ENCODE measurements at places on chromosomes 6 and 20.

GRCh38 chr6:128204616-128205015 is 303.8 kb upstream of the THEMIS start:
- DNase-seq: peak; percentile 53

DNA sequence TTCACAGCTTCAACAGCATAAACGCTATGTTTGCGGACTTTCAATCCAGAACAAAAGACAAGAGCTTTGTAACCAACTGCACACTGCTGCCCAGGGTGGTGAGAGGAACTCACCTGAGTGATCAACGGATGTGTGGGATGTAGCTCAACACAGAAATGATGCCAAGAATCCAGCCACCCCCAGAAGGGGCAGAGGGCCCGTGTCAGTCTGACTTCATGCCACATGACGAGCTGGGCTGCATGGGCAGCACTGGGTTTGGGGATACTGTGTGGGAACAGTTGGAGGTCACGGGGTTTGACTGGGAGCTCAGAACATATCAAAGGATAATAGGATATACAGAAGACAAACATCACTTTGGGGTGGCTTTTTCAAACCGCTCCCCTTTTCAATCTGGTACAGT is 79.4 kb upstream of the TRAF3IP2 start:
- no peak for DNase-seq

DNA sequence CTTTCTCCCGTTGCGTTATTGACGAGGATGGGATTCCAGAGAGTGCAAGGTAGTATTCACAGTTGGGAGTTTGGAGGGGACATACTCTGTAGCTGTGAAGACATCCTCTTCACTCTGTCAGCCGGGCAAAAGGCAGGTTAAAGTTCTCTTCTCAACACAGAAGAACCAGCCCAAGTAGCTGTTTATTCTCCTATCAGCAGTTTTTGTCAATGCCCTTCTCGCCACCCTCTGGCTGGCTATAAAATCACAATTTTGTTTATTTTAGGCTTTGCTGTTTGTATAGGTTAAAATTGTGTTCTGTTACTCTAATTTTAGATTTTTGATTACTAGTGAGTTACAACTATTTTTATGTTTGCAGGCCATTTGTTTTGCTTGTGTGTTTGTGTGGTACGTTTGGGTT is 37.9 kb upstream of the MAS1 start:
- no peak for DNase-seq

DNA sequence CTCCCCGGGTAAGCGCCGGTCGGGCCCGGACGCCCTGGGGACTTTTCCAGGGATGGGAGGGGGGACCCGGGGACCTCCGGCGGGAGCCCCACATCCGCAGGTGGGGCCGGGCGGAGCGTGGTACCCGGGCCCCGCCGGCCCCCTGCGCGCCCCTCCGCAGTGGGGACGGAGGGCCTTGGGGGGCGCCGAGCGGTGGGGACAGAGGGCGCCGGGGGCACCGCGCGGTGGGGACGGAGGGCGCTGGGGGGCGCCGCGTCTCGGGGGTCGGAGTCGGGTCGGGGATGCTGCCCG is 270 bp downstream of the PLEKHG1 start:
- DNase-seq: no peak

GRCh38 chr20:34251619-34252018 is 10.4 kb downstream of the ASIP start:
- no peak for DNase-seq

DNA sequence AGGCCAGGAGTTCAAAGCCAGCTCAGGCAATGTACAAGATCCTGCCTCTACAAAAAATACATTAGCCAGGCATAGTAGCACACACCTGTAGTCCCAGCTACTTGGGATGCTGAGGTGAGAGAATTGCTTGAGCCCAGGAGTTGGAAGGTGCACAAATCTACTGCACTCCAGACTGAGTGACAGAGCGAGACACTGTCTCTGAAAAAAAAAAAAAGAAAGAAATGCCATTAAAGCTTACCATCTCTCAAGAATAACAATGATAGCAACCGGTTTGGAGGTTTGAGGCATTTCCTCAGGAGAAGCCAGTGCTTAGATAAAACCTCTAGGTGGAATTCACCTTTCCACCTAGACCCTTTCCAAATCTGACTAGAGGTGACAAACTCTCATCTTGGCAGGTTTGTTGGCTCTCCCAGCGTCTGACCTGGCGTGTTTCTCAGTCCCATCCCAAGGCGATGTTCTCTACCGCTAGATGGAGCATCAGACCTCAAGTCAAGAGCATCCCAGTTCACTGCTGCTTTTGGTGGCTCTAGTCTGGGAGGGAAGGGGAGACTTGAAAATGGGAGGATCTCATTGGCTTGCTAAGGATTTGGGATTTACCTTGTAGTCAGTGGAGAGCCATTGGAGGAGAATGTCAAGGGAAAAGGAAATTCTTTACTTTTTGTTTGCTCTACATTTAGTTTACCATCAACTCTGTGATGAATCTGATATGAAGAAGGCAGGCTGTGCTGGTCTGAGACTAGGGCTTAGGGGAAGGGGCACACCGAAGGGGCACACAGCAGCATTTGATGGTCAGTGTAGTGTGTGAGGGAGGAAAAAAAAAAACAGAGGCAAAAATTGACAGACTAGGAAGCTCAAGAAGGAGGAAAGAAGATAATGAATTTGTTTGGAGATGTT is 67.9 kb downstream of the NCOA7 start:
- DNase-seq: no peak

GRCh38 chr6:148521586-148521985 is 178.9 kb downstream of the SASH1 start:
- no peak for DNase-seq

- no peak for DNase-seq
Observed at GRCh38 chr20:57544838-57545564, 15.9 kb upstream of the PCK1 start.

DNA sequence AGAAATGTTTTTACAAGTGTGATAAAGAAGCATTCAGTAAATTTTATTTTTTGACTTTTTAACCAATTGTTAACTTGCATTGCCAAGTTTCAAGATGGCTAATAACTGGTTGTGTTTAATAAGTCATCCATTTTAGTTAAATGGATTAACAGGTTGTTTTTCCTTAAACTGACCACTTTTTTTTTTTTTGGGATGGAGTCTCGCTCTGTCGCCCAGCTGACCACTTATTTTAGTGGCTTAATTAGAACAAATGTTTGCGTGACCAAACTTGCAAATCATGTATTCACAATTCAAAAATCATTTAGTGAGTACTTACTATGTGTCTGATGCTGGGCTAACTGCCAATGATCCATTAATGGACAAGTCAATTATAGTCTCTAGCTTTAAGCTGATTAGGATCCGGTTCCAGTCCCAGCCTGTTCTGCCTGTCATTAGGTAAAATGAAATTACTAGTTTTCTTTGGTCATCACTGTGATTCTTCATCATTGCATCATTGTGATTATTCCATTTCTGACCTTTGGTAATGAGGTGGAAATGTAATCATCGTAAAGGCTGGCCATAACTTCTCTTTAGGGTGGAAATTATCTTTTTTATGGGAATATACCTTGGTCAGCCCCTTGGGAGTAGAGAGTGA is 729.2 kb upstream of the MARCKS start:
- DNase-seq: no peak

DNA sequence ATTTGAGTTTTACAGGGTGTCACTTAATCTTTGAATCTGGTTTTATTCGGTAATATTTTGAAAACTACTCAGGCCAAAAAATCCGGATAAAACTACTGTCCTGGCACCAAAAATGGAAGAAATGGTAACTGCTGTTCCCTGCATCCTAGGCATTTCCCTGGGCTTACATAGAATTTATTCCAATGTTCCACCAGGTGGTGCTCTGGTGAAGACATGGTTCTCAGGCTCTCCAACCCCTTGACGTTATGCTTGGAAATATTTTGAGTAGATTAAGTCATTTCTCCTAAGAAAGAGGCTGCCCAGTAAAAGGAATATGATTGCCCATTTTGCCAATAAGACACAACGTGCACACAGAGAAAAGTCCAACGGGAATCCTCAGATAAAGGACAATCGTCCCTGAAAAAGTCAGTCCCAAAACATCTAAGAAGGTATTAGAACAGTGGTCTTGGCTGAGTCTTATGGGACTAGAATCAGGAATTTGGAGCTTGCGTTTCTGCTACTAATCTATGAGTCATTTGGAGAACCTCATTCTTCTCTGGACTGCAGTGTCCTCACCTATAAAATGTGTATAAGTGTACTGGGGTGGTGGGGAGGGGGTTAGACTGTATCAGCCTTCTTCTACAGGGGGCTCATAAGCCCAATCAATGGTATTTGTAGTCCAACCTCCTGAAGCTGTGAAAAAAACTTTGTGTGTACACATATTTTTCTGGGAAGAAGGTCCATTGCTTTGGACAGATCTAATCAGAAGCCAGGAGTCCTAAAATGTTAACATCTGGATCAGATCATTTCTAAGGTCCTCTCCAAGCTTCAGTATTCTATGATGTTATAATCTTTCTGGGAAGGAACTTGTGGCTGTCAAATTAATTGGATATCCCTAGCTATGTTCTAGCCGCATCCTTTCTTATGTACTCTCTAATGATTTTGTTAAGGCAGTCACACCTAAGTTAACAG is 131.0 kb upstream of the BMP2 start:
- DNase-seq: no peak

- DNase-seq: no peak
Observed at GRCh38 chr6:2715737-2716136, 35.0 kb downstream of the MYLK4 start.

GRCh38 chr20:1687053-1687452 is 29.5 kb upstream of the SIRPG start:
- no peak for DNase-seq

GRCh38 chr6:138328210-138328609 is 49.5 kb upstream of the SMIM28 start:
- no peak for DNase-seq

DNA sequence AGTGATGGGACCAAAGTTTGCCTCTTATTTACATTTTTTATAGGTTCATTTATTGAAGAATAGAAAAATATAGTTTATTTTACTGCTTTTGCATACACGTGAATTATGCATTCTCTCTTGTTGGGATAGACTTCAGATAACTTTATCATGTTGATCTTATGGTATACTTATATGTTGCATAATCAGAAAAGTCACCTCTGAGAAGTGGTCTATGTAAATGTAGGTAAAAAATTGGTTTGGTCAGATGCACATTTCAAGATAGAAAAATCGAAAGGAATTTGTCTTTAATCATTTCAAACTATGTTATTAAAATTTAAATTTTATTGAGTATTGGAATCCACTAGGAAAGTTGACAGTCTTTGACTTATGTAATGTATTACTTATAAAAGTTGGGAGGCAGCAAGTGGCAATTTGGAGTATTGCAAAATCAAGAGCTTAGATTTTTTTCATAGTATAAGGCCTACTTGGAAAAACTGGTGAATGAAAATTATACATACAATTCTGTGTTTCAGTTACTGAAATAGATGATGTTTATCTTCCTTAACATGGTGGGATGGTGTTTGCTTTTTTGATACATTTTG is 2.4 kb downstream of the PHF3 start:
- no peak for DNase-seq

GRCh38 chr6:113496166-113496565 is 361.0 kb upstream of the MARCKS start:
- DNase-seq: no peak

- DNase-seq: no peak
Observed at GRCh38 chr20:8126181-8126580, 5.9 kb upstream of the PLCB1 start.

DNA sequence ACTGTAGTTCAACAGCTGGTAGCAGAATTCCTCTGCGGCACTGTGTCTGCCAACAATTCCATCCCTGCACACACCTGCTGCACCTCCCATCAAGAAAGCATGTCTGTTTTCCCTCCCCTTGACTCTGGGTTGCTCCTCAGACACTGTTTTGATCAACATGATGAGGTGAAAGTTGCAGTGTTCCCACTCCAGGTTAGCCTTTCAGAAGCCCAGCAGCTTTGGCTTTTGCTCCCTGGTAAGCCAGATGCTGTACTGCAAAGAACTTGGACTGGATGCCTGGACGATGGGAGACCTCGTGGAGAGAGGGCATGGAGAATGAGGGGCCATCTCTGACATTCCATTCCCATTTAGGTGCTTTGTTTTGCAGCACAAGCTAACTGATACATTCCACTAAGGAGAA is 79.1 kb upstream of the MAFB start:
- DNase-seq: no peak

DNA sequence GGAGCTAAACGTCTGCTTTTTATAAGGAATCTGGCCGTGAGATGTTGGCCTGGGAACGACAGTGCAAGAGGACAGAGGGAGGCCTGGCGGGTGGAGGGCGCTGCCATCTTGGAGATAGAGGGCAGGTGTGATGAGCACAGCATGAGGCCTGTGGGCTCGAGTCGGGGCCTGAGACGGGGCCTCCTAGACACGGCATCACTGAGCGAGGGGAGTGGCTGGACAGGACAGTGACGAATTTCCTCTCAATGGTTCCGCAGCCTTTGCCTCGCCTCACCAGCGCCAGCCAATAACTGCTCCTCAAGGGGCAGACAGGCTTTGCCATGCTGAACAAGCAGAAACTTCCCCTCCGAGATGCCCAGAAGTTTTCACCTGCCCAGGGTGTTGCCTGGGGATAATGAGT is 376.7 kb downstream of the THBS2 start:
- DNase-seq: no peak

DNA sequence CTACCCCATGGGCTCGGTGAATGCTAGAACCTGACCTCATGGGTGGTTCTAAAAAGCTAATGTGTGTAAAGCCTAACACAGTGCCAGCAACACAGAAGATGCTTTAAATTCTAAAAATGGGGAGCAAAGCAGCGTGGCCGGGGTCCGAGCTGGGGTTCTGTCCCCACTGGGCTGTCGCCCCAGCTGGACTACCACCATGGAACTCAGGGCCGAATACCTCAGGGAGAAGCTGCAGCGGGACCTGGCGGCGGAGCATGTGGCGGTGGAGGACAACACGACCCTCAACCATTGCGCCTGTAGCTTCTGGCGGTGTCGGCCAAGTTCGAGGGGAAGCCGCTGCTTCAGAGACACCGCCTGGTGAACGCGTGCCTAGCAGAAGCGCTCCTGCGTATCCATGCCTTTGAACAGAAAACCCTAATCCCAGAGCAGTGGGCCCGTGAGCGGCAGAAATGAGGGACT is 8.4 kb downstream of the SOX4 start:
- no peak for DNase-seq

DNA sequence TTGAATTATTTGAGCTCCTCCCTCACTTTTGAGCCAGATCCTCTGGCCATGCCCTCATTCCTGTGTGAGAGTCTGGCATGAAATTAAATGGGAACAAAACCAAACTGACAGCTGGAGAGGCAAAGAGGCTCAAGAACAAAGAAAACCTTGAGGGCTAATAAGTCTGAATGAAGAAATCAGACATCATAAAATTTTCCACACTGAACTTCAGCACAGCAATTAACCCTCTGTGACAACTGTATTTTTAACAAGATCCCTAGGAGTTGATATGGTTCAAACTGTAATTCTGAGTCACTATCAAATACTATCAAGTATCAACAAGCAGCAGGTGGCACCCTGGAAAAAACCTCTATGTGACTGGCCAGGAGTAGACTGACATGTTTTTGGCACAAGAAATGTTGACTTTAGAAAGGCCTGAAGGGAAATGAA is 109.4 kb upstream of the EMILIN3 start:
- peak; percentile 82 for DNase-seq

DNA sequence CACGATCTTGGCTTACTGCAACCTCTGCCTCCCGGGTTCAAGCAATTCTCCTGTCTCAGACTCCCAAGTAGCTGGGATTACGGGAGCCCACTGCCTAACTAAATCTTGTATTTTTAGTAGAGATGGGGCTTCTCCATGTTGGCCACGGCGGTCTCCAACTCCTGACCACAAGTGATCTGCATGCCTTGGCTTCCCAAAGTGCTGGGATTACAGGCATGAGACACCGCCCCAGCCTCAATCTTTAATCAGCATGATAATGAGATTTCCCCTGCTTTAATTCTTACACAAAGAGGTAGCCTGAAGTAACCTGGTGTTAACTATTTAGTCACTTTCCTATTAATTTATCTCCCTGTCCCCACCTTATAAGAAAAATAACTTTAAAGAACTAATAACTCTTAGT is 31.3 kb upstream of the TRDN start:
- no peak for DNase-seq
